Activated CD4-positive, alpha-beta T cell treated with anti-CD3 and anti-CD28 coated beads, Interleukin-2, amount 10 ng/mL, durations not matched to agents 7 days and 5 days (primary cell): ENCODE measurements at places on chromosomes 11 and 22. TPM values are rescaled to one million over a fixed set of nuclear protein-coding genes. Genes with fewer than 3 reads are reported as not detected.

The KCTD14 gene
- 0.19 TPM for total RNA-seq

The OR2AG2 gene
- total RNA-seq, result not detected

The OR2D2 gene
- not detected for total RNA-seq

The DDI1 gene
- total RNA-seq, result not detected

- no peaks in the 10 kb centered on the region for H3K4me1 ChIP-seq
- no peak overlapping the region for H3K27ac ChIP-seq
- H3K36me3 ChIP-seq, result no peaks in the 10 kb centered on the region
- no peak for DNase-seq
- no peaks in the 10 kb centered on the region for H3K27me3 ChIP-seq
Observed at GRCh38 chr11:27456140-27456794, 16.3 kb downstream of the LGR4 start.

DNA sequence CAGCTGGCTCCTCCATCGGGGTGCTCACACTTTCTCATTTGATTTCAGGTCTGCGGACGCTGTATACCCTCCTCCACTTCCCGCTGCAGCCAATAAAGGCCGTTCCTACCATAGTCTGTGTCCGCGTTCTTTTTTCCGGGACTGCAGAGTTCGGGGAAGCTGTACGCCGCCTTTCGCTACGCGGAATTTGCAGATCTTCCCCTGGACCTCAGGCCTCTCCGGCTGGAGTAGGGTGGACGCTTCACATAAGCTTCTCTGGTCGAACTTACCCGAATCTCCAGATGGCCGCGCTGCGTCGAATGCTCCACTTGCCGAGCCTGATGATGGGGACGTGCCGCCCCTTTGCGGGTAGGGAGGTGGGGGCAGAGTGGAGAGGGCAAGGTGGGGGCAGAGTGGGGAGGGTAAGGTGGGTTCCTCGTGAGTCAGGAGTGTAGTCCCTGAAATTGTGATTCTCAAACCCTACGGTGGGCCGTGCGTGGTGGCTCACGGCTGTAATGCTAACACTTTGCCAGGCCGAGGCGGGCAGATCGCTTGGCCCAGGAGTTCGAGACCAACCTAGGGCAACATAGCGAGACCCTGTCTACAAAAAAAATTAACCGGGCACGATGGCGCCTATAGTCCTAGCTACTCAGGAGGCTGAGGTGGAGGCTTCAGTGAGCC is 617 bp downstream of the CSKMT start:
- no peaks in the 10 kb centered on the region for H3K27me3 ChIP-seq
- H3K27ac ChIP-seq, result peak overlapping the region; percentile 93
- H3K4me1 ChIP-seq, result peaks cover 45% of the 10 kb centered on the region
- DNase-seq, result peak; percentile 56
- H3K4me3 ChIP-seq, result peak overlapping the region; percentile 98
- H3K36me3 ChIP-seq, result peaks cover 47% of the 10 kb centered on the region

GRCh38 chr11:10324474-10324873 is 19.6 kb downstream of the ADM start:
- H3K27ac ChIP-seq, result no peak overlapping the region
- H3K4me3 ChIP-seq, result no peak overlapping the region
- H3K4me1 ChIP-seq, result peaks cover 5% of the 10 kb centered on the region
- peaks cover 8% of the 10 kb centered on the region for H3K27me3 ChIP-seq
- H3K36me3 ChIP-seq, result no peaks in the 10 kb centered on the region

DNA sequence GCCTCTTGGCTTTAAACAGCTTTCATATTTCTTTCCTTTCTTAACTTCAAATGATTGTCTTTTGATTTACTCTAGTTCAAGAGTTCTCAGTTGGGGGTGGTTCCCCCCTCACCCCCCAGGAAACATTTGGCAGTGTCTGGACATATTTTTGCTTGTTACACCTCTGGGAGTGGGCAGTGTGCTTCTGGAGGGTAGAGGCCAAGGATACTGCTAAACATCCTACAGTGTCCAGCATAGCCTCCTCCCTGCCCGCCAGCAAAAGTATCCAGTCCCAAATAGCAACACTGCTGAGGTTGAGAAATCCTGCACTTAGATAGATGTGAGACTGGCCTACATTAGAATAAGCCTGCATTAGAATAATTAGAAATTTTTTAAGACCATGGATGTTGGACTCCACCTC is 3.2 kb downstream of the PPP6R3 start:
- peak overlapping the region; percentile 30 for H3K4me3 ChIP-seq
- peaks cover 32% of the 10 kb centered on the region for H3K36me3 ChIP-seq
- no peaks in the 10 kb centered on the region for H3K27me3 ChIP-seq
- no peak overlapping the region for H3K27ac ChIP-seq
- no peak for DNase-seq
- H3K4me1 ChIP-seq, result peaks cover 52% of the 10 kb centered on the region

- no peaks in the 10 kb centered on the region for H3K36me3 ChIP-seq
- H3K4me1 ChIP-seq, result peaks cover 11% of the 10 kb centered on the region
- DNase-seq, result no peak
- no peak overlapping the region for H3K27ac ChIP-seq
- H3K4me3 ChIP-seq, result no peak overlapping the region
Observed at GRCh38 chr11:63933459-63933858, 5.3 kb upstream of the NAA40 start.

GRCh38 chr22:31094021-31094551 is 13.0 kb downstream of the SMTN start:
- H3K27ac ChIP-seq, result no peak overlapping the region
- no peaks in the 10 kb centered on the region for H3K4me1 ChIP-seq
- H3K36me3 ChIP-seq, result peaks cover 10% of the 10 kb centered on the region
- no peak for DNase-seq
- no peak overlapping the region for H3K4me3 ChIP-seq

GRCh38 chr11:119320776-119321524 is 4.0 kb upstream of the MCAM start:
- H3K27ac ChIP-seq, result peak overlapping the region; percentile 90
- H3K27me3 ChIP-seq, result peaks cover 30% of the 10 kb centered on the region
- H3K4me1 ChIP-seq, result peaks cover 35% of the 10 kb centered on the region
- DNase-seq, result peak; percentile 67

DNA sequence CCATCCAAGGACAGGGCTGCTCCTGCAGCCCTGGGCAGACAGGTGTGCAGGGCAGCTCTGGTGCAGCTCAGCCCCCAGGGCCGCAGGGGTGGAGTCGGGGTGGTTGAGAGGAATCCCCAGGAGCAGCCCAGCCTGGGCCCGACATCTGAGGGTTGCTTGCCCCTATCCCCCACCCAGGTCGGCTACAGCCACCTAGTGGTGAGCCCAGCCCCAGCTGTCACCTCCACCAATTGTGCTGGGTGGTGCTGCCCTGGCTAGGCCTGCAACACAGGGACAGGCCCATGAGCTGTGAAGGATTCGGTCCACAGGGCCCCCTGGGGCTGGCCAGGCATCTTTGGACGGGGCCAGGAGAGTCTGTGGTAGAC is 29.6 kb downstream of the RTN4R start:
- no peak overlapping the region for H3K4me3 ChIP-seq
- H3K27ac ChIP-seq, result peak overlapping the region; percentile 93
- H3K36me3 ChIP-seq, result no peaks in the 10 kb centered on the region

DNA sequence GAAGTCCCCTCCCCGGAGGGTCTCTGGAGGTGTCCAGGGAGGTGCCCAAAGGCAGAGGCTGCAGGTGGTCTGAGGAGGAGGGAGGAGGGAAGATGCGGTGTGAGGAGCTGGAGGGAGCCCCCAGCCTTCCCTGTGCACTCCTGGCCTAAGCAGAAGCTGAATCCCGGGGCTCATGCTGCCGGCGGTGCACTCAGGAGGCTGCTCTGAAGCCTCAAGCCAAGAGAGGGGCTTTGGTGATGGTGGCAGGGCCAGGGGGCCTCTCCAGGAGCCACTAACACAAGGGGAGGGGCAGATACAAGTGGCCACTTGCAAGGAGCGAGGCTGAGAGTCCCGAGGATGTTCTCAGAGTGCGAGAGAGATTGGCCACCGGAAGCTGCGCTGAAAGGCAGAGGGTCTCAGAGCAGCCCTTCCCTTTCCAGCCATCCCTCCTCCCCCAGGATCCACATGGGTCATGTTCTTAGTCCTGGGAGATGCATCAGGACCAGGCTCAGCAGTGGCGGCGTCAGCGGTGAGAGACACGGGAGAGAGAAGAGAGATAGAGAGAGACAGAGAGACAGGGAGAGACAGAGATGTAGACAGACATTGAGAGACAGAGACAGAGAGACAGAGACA is 774 bp upstream of the MRGPRG start:
- no peaks in the 10 kb centered on the region for H3K36me3 ChIP-seq
- H3K4me1 ChIP-seq, result peaks cover 15% of the 10 kb centered on the region
- peaks cover 15% of the 10 kb centered on the region for H3K27me3 ChIP-seq
- H3K4me3 ChIP-seq, result no peak overlapping the region
- H3K27ac ChIP-seq, result no peak overlapping the region

GRCh38 chr22:49063545-49063890 is 764.2 kb downstream of the BRD1 start:
- no peak overlapping the region for H3K4me3 ChIP-seq
- no peak overlapping the region for H3K27ac ChIP-seq
- no peak for DNase-seq
- H3K27me3 ChIP-seq, result no peaks in the 10 kb centered on the region

DNA sequence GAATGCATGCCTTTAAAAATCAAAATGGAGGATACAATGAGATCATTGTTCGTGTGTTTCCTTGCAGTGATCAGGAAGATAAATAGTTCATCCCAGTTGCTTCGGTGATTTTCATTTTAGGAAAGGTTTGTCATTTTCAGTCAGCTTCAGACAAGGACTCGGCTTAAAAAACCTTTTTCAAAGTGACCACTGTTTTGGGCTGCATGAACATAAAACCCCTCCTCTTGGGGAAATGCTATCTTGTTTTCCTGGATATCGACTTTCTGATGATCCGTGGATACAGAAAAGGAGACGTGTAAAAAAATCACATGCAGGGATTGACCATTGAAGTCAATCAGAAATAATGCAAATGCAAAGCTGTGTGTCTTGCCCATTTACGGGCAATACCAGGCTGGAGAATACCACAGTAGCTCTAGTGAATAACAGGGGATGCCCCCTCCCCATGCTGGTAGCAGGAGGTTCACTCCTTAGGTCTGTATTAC is 146.8 kb downstream of the MAML2 start:
- H3K27me3 ChIP-seq, result no peaks in the 10 kb centered on the region
- no peak for DNase-seq
- H3K36me3 ChIP-seq, result peaks cover 60% of the 10 kb centered on the region
- peaks cover 78% of the 10 kb centered on the region for H3K4me1 ChIP-seq
- peak overlapping the region; percentile 16 for H3K27ac ChIP-seq
- H3K4me3 ChIP-seq, result no peak overlapping the region

GRCh38 chr11:126742582-126742981 is 258.0 kb downstream of the KIRREL3 start:
- H3K27me3 ChIP-seq, result no peaks in the 10 kb centered on the region
- no peaks in the 10 kb centered on the region for H3K4me1 ChIP-seq
- no peaks in the 10 kb centered on the region for H3K36me3 ChIP-seq
- H3K27ac ChIP-seq, result no peak overlapping the region
